Suprapubic skin (tissue), 4 donors: ENCODE measurements at places on chromosomes 7 and 10. TPM values are rescaled to one million over a fixed set of nuclear protein-coding genes. Genes with fewer than 3 reads are reported as not detected.

DNA sequence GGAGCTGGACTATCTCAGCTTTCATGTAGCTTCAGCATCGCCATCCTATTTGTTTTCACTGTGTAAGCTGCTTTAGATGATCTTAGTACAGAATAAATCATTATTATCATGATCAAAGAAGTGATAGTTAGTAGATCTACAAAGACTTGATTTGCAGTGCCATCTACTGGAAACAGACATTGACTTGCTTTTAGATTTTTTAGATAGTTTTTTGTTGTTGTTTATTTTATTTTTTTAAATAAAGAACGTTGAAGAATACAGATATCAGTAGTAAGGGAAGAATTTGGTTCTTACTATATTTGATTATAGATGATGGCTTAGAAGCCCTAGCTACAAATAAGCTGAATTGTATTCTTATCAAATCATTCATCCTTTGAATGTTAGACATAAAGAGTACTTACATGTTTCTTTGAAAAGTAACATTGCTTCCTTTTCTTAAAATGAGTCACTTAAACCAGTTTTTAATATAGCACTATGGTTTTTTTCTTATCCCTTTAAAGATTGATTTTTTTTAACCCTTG lies 6.3 kb upstream of the SFMBT2 start:
- DNase-seq, result no peak

DNA sequence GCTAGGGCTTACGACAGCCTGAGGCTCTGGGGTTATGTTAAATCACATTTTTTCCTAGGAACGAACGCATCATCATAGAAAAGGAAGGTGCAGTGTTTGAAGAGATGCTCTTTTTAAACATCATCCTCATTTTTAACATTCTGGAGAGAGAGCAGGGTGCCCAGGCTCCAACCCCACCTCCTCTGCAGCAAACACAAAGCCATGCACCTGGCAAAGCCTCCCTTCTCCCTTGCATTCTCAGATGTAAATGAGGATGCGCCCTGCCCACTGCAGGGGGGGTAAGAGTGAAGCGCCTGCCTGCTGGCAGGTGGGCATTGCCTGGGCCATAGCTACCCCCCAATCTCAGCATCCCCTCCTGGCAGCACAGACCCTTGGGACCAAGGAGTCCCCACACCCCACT lies 92.4 kb downstream of the PTPRN2 start:
- DNase-seq, result no peak

GRCh38 chr7:155825336-155825735 lies 13.1 kb upstream of the SHH start:
- DNase-seq, result no peak

C7orf33 gene
- total RNA-seq, result not detected

CHST12 gene
- 9.9 TPM for total RNA-seq

OR2A5 gene
- not detected for total RNA-seq

UCMA gene
- total RNA-seq, result not detected

GRCh38 chr10:33233221-33233620 lies 101.2 kb downstream of the NRP1 start:
- DNase-seq, result no peak

- no peak for DNase-seq
Measured at GRCh38 chr7:80107278-80107677, 27.4 kb upstream of the GNAI1 start.

- no peak for DNase-seq
Measured at GRCh38 chr7:71746006-71746405, 614.1 kb downstream of the GALNT17 start.

IFT22 gene
- 11.6 TPM for total RNA-seq

GRCh38 chr10:100153239-100153825 lies 32.5 kb downstream of the ERLIN1 start:
- no peak for DNase-seq

DNA sequence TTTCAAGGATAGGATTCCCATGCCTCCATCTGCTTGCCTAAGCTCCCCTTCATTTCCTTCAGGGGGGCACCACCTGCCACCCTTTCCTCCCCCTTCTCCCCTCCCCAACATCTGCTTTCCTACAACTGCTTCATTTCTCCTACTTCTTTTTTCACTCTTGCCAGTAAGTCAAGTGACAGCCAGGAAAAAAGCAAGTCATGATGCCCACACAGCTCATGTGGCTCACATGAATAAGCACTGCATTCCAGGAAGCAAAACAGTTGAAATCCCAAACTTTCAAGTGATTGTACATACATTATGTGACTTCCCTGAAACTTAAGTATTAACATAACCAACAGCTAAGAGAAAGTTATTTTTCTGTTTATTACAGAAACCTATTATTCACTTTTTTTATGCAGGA lies 78.6 kb downstream of the TNS3 start:
- no peak for DNase-seq

- DNase-seq, result no peak
Measured at GRCh38 chr7:116357781-116358670, 141.5 kb upstream of the CAV2 start.

AKR1C3 gene
- 15.3 TPM for total RNA-seq

LRRN3 gene
- total RNA-seq, result 0.51 TPM

DNA sequence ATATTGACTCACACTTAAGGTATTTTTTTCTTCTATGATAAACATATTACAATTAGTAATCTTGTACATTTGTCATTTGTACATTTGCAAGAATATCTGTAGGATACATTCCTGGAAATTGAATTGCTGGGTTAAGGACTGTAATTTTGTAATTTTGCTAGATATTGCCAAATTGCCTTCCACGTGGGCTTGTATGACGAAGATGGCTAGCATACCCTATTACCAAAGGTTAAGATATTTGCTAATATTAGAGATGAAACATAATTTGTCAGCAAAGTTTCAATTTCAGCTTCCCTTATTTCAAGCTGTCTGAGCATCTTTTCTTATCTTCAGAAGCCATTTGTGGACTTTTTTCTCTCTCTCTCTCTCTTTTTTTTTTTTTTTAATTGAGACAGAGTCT lies 1.0 kb upstream of the LYZL2 start:
- DNase-seq, result no peak

GRCh38 chr7:18276380-18276779 lies 219.2 kb upstream of the HDAC9 start:
- DNase-seq, result no peak

DNA sequence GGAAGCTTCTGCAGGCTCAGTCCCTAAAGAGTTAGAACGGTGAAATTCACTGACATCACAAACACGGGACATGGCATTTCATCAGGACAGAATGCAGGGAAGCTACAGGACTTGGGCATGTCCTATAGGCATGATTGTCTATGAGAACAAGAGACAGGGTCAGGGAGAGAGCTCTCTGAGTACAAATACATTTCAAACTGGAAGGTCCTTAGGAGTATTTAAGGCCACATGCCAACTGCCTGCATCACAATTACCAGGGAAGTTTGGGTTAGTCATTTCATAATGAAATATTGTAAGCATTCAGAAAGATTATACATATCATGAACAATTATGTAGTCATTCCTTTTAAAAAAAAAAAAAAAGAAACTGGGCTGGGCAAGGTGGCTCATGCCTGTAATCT lies 71.3 kb downstream of the CREB3L2 start:
- DNase-seq, result no peak

DNA sequence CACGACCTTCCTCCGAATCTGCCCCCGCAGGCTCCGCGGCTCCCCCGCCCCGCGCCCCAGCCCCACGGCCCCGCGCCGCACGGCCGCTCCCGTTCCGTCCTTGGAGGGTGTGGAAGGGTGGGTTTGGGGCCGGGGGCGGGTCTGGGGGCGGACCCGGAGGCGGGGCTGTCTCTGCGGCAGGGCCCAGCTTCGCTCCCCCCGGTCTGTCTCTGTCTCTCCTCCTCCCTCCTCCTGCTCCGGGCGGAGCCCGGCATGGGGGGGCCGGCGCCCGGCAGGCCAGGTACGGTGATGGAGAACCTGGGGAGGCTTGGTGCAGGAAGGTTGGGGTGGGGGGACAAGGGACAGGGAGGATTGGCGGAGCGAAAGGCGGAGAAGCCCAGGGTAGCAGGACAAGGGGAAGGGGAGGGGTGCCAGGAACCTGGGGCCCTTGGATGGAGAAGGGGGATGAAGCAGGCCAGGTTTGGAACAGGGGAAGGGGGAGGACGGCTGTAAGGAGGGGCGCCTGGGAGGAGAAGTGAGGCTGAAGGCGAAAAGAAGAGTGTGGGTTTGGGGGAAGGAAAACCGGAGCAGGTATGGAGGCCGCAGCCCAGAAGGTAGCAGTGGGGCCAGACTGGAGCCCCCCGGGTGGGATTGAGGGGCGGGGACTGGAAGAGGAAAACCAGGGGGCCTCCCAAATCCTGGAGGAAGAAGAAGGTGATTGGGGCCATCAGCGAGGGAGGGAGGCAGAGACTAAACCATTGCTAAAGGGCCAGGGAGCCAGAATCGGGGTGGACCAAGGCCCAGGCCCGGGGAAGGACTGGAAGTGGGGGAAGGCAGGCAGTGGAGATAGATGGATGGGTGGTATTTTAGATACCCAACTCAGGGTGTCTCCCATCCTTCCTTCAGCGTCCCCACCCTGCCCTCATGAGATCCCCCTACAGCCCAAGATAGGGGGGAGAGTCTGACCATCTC lies at the start of gene NYAP1:
TSS of gene NYAP1 (plus strand) at position 206 of the 951 bp plus-strand sequence. CDS start 1,385 bp downstream, outside the sequence.
- DNase-seq, result no peak

- no peak for DNase-seq
Measured at GRCh38 chr7:103577059-103577458, 131.1 kb upstream of the SLC26A5 start.

DNA sequence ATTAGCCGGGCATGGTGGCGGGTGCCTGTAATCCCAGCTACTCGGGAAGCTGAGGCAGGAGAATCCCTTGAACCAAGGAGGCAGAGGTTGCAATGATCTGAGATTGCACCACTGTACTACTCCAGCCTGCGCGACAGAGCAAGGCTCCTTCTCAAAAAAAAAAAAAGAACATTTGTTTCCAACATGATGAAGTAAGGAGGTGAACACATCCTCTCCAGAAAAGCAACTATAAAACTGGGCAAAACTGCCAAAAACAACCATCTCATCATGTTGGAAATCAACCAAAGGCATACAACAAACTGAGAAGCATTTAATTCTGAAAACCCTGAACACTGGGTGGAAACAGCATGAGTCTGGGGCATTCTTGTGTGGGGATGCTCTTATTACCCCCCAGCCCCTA lies 14.3 kb downstream of the PRTFDC1 start:
- DNase-seq, result no peak

DDC gene
- total RNA-seq, result not detected

GRCh38 chr7:131501422-131501821 lies 55.0 kb downstream of the PODXL start:
- no peak for DNase-seq

DNA sequence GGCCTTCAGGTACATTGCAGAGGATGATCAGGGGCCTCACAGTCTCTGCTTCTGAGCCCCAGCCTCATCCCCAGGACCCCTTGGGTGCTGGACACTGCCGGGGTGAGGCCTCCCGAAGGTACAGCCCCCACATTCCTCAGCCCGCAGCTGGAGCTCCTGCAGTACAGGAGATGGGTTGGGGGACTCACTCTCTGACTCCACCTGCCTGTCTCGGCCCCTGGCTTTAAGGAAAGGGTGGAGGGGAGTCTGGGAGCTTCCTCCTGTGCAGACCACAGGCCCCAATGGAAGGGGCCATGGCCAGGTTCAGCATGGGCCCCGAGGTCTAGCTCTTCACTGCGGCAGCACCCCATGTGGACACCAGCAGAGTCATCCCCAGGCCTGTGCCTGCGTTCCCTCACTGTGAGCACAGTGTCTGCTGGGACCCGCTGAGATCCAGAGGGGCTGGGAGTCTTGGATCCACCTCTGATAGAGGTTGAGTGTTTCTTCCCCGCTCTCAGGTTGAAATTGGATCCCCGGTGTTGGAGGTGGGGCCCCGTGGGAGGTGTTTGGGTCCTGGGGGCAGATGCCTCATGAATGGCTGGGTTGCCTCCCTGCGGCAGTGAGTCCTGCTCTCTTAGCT lies 99.9 kb downstream of the PRKAG2 start:
- DNase-seq, result no peak

DNA sequence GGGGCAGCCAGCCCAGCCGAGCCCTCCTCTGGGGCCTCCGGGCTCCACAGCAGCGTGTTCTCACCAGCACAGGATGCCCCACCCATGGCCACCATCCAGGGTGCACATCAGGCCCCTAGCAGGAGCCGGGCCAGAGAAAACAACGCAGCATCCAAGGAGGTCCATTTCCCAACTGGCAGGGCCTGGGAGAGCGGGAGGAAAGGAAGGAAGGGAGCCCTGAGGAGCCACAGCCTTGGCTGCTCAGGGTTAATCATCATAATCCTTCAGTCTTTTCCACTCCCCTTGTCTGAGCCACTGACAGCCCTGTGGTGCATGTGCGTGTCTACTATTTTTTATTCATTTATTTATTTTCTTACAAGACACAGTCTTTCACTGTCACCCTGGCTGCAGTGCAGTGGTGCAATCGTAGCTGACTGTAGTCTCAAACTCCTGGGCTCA lies 3.6 kb downstream of the PLAC9 start:
- peak; percentile 97 for DNase-seq

- DNase-seq, result no peak
Measured at GRCh38 chr10:72499701-72500100, 126.2 kb downstream of the MICU1 start.

METTL27 gene
- total RNA-seq, result not detected

GRCh38 chr7:107430057-107430456 lies 39.8 kb upstream of the GPR22 start:
- no peak for DNase-seq

GRCh38 chr10:103855424-103855823 lies at the start of gene SH3PXD2A:
Gene SH3PXD2A, minus strand, starts transcription at chr10:103855576. Its CDS starts 310 bp downstream, at chr10:103855266.
- no peak for DNase-seq

DNA sequence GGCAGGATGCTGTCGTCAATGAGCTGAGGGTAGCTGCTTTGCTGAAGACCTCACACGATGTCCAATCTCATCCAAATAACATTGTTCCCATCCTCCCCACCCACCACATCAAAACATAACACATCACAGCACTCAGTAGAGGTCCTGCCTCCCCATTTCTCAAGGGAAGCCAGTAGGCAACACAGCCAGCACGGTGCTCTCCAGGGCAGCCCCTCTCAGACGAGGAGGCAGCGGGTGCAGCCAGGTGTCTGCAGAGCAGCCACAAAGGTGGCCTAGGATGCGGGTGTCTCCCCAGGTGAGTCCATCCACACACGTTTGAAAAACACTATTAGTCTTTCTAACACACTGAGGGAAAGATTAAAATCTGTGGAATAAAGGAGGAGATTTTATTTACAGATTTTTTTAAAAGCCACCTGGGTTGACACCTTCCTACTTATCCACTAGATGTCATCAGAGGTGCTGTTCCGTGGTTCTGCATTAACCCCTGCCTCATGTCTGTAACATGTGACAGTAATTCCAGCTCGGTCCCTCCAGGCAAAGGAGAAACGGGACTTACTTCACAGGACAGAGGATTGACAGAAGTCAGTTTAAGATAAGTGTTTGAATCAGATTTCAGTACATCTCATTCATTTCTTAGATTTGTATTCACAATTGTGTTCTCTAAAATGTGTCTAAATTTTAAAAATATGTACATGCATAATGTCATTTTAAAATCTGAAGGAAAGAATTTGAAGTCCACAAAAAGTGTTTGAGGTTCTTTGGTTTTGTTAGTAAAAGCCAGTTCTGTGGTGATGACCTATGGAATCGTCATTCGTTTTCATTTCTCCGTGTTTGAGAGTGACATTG lies 68.0 kb downstream of the LANCL2 start:
- DNase-seq, result no peak
